ENCODE measurements at places on chromosomes 6 and 20. TPM values are rescaled to one million over a fixed set of nuclear protein-coding genes. Genes with fewer than 3 reads are reported as not detected.

DNA sequence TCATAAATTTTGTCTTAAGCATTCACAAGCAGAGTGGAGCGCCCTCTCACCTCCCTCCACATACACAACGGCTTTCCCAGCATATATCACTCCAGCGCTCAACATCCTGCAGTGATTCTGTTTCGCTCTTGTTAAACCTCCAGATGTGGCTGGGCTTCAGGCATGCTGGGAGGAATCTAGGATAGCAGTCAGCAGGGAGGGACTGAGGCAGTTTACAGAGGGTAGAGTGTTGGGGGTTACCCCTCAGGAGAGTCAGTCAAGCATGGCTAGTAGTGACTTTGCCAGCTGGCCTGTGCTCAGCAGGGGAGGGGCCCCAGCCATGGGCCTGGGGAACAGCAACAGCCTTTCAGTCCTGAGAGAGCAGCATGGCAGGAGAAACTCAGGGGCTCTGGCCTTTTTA, 161.4 kb upstream of the FLRT3 start:
- DNase-seq, result no peak
- H3K4me1 ChIP-seq, result no peaks in the 10 kb centered on the region
- no peaks in the 10 kb centered on the region for H3K27me3 ChIP-seq
- H3K27ac ChIP-seq, result no peak overlapping the region

- no peak overlapping the region for H3K4me3 ChIP-seq
- H3K27me3 ChIP-seq, result no peaks in the 10 kb centered on the region
- no peaks in the 10 kb centered on the region for H3K36me3 ChIP-seq
- no peak for DNase-seq
- H3K27ac ChIP-seq, result no peak overlapping the region
Observed at GRCh38 chr6:164273491-164273890, 859.0 kb downstream of the QKI start.

DNA sequence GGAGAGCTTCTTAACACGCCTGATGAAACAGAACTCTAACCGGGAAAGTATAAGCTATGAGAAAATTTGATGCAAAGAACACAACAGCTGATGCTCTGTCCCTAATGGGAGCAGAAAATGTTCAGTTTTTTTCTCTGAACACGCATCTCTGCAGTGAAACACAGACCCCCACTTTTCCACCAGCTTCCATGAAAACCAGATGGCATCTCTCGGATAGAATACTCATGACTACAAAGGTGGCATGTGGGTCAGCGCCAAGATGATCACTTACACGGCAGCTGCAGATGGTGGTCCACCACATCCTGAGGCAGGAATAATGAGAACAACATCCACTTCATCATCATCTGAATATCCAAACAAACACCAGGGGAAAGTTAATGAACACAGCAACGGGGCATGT, 85.2 kb upstream of the CNR1 start:
- no peak overlapping the region for H3K27ac ChIP-seq
- no peaks in the 10 kb centered on the region for H3K4me1 ChIP-seq
- no peak overlapping the region for H3K4me3 ChIP-seq
- H3K27me3 ChIP-seq, result no peaks in the 10 kb centered on the region

GRCh38 chr6:75483136-75483952, 10.3 kb downstream of the FILIP1 start:
- no peak overlapping the region for H3K4me3 ChIP-seq
- peaks cover 6% of the 10 kb centered on the region for H3K4me1 ChIP-seq
- H3K36me3 ChIP-seq, result no peaks in the 10 kb centered on the region
- H3K27ac ChIP-seq, result no peak overlapping the region

- peak overlapping the region; percentile 39 for H3K27ac ChIP-seq
- DNase-seq, result peak; percentile 62
- no peaks in the 10 kb centered on the region for H3K36me3 ChIP-seq
- H3K4me1 ChIP-seq, result peaks cover 68% of the 10 kb centered on the region
- no peaks in the 10 kb centered on the region for H3K27me3 ChIP-seq
Observed at GRCh38 chr6:44054721-44055559, 72.3 kb downstream of the MRPL14 start.

DNA sequence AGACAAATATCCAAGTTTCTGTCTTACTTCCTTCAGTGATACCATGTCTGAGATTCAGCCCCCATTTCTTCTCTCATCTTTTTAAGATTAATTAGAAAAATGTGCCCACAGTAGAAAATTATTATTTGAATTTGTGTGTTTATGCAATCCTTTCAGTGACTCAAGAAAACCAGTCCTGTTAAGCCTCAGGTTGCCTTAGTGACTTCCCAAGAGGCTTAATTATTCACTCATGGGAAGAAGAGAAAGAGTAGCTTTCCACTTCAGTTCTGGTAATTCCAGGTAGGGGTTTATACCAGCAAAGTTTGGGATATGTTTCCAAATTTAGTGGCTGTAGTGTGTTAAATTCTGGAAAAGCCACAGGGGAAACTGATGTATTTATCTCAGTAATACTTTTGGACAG, 149.1 kb downstream of the RIMS1 start:
- H3K36me3 ChIP-seq, result no peaks in the 10 kb centered on the region
- no peaks in the 10 kb centered on the region for H3K4me1 ChIP-seq
- no peak for DNase-seq
- no peak overlapping the region for H3K4me3 ChIP-seq
- no peak overlapping the region for H3K27ac ChIP-seq
- no peaks in the 10 kb centered on the region for H3K27me3 ChIP-seq

GRCh38 chr20:24818056-24818455, 131.0 kb upstream of the CST7 start:
- H3K27ac ChIP-seq, result no peak overlapping the region
- no peaks in the 10 kb centered on the region for H3K4me1 ChIP-seq
- H3K36me3 ChIP-seq, result no peaks in the 10 kb centered on the region

DNA sequence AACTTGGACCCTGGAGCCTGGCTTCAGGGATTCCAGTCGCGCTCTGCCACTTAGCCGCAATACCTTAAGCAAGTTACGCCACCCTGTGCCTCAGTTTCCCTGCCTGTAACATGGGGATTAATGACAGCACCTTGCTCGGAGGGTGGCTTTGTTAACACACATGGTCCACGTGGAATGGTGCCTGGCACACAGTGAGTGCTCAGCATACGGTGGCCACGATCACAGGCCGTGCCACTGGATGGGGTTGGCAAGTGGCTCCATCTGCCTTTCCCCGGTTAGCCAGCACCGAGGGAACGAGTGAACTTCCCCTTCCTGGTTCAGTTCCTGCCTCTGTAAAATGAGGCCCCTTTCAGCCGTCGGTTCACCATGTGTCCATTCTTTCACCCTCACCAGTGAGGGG, 17.2 kb downstream of the C6orf132 start:
- H3K36me3 ChIP-seq, result peaks cover 2% of the 10 kb centered on the region
- no peak for DNase-seq
- no peaks in the 10 kb centered on the region for H3K27me3 ChIP-seq
- peaks cover 11% of the 10 kb centered on the region for H3K4me1 ChIP-seq
- H3K4me3 ChIP-seq, result no peak overlapping the region

DNA sequence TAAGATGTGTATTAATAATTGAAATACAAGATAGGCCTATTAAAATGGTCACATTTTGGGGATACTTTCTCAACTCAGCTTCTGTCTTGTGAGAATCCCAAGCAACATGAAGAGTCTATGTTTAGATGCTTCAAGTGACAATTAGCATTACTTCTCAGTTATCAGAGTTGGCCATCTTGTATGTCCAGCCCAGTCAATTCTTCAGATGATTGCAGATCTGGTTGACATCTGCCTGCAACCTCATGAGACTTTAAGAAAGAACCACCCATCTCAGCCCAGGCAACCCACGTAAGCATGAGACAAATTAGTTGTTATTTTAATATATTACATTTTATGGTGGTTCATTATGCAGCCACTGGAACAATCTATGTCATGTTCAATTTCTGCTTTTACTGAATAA, 256.5 kb downstream of the TENT5A start:
- H3K4me3 ChIP-seq, result no peak overlapping the region
- no peaks in the 10 kb centered on the region for H3K4me1 ChIP-seq
- DNase-seq, result no peak
- H3K36me3 ChIP-seq, result no peaks in the 10 kb centered on the region

DNA sequence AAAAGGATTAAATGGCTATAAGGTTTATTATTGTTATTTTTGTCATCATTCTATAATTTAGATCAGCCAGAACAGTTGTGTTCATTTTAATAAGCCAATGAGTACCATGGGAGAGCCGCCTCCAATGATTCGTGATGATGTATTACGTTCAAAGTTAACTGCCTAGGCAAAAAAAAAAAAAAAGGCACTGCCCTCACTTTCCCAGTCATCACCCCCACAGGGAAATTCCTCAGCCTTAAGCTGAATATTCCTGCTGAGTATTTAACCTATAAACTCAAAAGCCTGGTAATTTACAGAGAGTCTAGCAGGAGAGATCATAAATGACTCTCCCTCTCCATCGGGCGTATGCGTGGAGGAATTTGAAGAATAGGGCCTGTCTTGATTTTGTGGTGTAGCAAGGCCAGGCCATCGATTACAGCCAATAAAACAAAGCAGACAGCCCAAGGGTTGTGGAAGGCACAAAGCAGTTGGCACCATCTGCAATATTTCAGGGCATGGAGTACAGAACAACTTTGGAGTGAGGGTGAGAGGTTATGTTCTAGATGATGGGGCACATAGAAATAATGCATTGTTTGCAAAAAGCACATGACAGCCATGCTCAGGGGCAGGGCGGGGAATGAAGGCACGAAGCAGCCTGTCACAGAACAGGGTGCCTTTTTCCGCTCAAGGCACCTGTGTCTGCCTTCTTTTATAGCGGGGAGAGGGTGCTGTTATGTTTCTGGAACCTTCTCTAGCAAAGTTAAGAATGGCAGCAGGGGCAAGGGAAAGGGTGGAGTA, 138.2 kb upstream of the DTNBP1 start:
- H3K4me1 ChIP-seq, result no peaks in the 10 kb centered on the region
- no peak overlapping the region for H3K27ac ChIP-seq
- no peaks in the 10 kb centered on the region for H3K36me3 ChIP-seq
- no peak overlapping the region for H3K4me3 ChIP-seq

DNA sequence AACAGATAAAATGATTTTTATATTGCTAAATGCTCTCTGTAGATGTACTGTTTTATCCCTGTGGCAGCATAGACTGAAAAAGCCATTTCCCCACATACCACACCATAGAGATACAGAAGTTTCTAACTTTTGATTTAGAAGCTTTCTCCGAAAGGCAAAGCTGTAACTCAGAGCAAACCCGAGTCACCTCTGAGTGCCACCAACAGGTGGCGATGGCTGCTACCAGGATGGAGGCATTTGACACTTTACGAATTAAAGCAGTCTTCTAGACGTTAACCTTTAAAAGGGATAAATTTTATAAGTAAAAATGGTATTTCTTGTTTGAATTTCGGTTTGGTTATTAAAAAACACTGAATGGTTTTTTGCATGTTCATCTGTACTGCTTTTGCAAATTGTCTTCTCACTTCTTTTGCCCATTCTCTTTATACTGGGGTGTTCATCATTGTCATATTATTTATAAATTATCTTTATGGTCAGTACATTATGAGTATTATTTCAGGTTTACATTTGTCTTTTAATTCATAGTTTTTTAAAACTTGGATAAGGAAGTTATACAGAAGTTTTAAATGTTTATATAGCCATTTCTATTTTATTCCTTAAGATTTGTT, 201.0 kb upstream of the CEP162 start:
- no peak overlapping the region for H3K4me3 ChIP-seq
- no peaks in the 10 kb centered on the region for H3K36me3 ChIP-seq
- peaks cover 7% of the 10 kb centered on the region for H3K27me3 ChIP-seq
- no peak overlapping the region for H3K27ac ChIP-seq
- no peaks in the 10 kb centered on the region for H3K4me1 ChIP-seq
- peak; percentile 45 for DNase-seq

GRCh38 chr6:27126815-27127537, 120.5 kb upstream of the PRSS16 start:
- no peaks in the 10 kb centered on the region for H3K36me3 ChIP-seq
- H3K27me3 ChIP-seq, result no peaks in the 10 kb centered on the region
- peak; percentile 90 for DNase-seq
- H3K27ac ChIP-seq, result peak overlapping the region; percentile 36
- peak overlapping the region; percentile 32 for H3K4me3 ChIP-seq

- H3K4me3 ChIP-seq, result no peak overlapping the region
- no peaks in the 10 kb centered on the region for H3K36me3 ChIP-seq
- no peak overlapping the region for H3K27ac ChIP-seq
- H3K27me3 ChIP-seq, result no peaks in the 10 kb centered on the region
- no peaks in the 10 kb centered on the region for H3K4me1 ChIP-seq
Observed at GRCh38 chr20:57908704-57909630, 199.2 kb upstream of the PMEPA1 start.

EYA2 gene
- total RNA-seq, result 2.5 TPM

MCCD1 gene
- total RNA-seq, result not detected
